ENCODE measurements at places on chromosomes 3 and 15.

- DNase-seq, result no peak
These were observed 325.2 kb upstream of the NR2E3 start for GRCh38 chr15:71485094-71485693.

DNA sequence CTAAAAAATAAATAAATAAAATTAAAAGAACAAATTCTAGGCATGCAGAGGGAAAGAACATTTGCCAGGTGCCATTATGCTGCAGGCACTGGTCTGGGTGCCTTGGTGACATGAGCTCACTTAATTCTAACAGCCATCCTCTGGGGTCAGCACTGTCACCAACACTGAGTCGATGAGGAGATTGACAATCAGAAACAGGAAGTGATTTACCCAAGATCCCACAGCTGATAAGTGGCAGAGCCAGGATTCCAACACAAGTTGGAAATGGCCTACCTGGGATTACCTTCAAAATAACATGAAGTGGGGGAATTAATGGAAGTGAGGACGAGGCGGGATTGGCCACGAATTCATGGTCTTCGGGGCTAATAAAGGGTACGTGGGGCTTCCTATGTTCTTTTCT, 3.6 kb downstream of the PLIN1 start:
- DNase-seq, result no peak

DNA sequence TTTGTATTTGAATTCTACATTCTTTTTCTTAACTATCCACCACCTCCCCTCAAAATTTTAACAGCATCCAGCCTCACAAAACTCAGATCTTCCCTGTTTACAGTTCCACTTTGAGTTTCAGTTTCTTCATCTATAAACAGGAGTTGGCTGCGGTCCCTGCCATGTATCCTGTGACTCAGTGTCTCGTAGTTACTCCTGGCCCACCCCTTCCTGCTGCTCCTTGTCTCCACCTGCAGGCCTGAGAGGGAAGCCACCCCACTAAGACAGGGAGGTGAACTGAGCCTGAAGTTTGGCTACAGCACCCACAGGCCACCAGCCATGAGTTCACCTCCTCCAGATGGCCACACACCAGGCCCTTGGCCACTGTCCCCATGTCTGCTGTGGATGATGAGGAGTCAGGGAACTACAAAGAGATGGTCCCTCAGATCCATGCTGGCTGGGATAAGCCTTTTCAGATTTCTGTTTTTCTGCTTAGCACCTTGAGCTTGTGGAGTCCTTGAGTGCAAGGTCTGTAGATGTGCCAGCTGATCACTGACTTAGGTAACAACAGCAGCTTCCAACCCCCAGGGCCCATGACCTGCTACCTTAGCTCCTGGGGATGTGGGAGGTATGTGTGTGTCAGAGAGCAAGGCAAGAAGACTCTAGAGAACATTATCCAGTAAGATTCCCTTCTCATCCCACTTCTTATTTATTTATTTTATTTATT, 37.5 kb downstream of the CD86 start:
- no peak for DNase-seq

DNA sequence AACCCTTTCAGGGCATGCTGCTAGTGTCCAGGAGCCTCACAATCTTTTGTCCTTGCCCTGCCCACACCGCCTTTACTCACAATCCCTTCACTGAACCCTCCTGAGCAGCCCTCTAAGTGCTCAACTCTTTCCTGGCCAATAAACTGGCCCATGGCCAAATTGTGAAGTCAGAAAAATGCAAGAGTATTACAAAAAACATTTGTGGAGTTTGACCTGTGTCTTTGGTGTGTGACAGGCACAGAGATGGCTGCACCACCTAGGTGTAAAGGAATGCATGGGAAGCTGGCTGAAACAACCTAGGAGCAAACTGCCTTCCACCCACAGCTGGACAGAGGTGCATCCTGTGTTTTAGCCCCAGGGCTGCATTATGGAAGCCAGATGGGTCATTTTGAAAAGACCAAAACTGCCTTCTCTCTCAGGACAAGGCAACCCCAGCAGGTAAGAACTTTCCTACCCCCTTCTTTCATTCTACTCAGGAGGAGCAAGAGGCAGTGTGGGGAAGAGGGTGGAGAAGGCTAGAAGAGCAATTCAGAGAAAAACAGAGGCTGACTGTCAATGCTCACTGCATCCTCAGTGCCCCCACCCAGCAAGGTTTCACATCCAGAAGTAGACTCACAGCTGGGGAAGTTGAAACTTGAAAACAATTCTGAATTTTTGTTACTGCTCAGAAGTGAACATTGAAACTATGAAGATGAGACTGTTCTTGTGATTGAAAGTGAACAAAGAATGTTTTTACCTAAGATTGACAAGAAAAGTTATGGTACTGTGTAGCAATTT, 78.6 kb downstream of the TRIM42 start:
- no peak for DNase-seq

DNA sequence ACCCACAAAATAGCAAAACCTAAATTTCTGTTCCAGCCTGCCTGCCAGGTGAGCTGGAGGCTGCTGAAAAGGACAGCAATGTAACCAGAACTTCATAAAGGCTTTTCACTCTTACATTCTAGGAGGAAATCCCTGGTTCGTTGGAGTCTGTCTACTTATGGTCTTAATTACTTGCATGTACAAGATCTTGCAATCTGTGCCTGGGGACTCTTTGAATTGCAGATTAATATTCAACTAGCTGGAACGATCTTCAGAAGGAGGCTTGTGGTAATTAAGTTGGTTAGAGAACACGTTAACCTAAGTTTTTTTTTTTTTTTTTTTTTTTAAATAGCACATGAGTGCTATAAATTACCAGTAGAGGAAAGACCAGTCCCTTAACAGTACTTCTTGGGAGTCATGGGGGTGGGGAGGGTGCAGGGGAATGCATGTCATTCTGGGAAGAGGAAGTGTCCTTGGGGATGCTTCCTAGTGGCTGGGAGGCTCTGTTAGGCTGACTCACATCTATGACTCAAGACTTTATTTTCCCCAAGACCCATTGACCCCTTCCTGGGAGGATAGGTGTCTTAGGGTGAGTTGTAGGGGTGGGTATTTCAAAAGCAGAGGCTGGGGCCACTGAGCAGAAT, 139.8 kb downstream of the RAB11A start:
- no peak for DNase-seq

- DNase-seq, result no peak
These were observed 459.1 kb upstream of the MDFIC2 start for GRCh38 chr3:70771426-70772147.

- no peak for DNase-seq
These were observed 648.6 kb upstream of the ZNF385D start for GRCh38 chr3:22399566-22399965.

GRCh38 chr3:126713199-126713598, 9.2 kb downstream of the CHCHD6 start:
- DNase-seq, result no peak

GRCh38 chr3:50521572-50521971, 18.1 kb upstream of the CACNA2D2 start:
- no peak for DNase-seq

Data from caudate nucleus (tissue), 63 donors.